ENCODE measurements at places on chromosomes 6 and 20. TPM values are rescaled to one million over a fixed set of nuclear protein-coding genes. Genes with fewer than 3 reads are reported as not detected.

DEFB124 gene
- not detected for total RNA-seq

FUCA2 gene
- 6.3 TPM for total RNA-seq

- no peak for DNase-seq
Measured at GRCh38 chr20:10521068-10521831, 86.1 kb downstream of the SLX4IP start.

GRCh38 chr6:130965656-130966055 lies 97.4 kb downstream of the EPB41L2 start:
- no peak for DNase-seq

DNA sequence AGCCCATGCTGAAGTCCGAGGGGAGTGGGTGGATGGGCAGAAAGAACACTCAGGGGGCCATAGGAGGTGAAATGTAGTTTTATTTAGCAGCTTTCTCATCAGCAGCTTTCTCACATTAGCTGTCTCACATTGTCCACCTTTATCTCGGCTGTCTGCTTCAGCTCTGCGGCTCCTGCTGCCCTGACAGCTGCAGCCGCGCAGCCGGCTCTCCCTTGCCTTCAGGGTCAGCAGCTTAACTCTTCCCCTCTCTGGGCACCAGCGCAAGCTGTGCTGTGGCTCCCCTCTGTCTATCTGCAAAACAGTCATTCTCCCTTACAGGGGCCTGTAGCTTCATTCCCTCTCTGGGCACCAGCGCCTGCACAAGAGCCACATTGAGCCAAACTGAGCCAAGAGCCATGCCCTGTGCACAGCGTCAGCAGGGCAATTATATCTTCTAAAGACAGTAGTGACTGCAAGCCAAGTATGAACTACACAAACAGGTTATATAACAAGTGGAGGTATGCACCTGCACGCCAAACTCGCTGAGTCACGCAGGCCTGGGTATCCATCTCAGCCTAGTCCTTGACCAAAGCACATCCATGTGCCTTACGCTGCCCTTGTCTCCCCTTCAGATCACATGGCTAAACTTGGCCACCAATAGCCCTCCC lies 198.8 kb downstream of the EYA2 start:
- no peak for DNase-seq

- DNase-seq = no peak
Measured at GRCh38 chr6:119628691-119629594, 279.4 kb upstream of the MAN1A1 start.

TRIM40 gene
- 0.09 TPM for total RNA-seq

KCNK15 gene
- 0.05 TPM for total RNA-seq

DNA sequence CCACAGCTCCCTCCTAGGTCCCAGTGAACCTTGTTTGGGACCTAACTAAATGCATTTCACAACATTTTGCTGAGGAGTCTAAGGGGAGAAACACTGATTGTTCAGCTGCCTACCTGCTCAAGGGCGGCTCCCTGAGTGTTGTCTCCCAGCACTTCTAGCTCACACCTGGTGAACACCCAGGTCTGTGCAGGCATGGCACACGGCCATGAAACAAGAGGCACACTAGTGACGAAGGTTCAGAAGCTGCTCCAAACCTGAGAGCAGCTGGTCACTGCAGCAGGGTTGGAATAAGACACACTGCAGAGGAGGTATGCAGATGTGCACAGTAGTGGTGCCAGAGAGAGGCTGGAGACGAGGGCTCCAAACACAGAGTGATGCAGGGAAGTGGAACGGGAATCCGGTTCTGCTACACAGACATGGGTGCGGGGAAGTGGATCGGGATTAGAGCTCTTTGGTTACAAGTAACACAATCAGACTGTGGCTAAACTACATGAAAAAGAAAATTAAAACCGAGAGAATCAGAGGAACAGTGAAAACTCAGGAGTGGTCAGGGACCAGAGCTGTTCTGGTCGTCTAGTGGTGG lies 486.1 kb upstream of the CDH4 start:
- no peak for DNase-seq
